ENCODE measurements at places on chromosomes 3 and 15.

- no peak for DNase-seq
Measured at GRCh38 chr3:99529265-99529664, 109.1 kb upstream of the COL8A1 start.

DNA sequence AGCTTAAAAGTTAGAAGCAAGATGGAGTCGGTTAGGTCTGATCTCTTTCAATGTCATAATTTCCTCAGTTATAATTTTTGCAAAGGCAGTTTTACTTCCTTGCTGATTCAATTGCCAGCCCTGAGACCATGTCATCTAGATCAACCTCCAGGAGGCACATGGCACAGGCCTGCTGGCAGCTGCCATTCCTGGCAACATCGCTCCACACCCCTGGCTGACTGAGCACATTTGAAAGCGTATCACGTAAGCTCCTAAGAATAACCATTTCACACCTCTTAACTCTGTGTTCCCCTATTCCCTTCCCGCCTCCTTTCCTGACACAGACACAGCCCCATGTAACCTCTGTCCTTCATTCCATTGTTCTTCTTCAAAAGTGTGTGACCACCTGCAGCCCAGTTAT, 313.9 kb upstream of the CTNNB1 start:
- no peak for DNase-seq

- DNase-seq, result no peak
Measured at GRCh38 chr3:187966636-187967406, 187.1 kb upstream of the LPP start.

- no peak for DNase-seq
Measured at GRCh38 chr15:28005004-28005527, 94.0 kb downstream of the OCA2 start.

GRCh38 chr3:150222691-150223489, 185.2 kb upstream of the TSC22D2 start:
- DNase-seq, result no peak

GRCh38 chr3:29242296-29242695, 38.6 kb upstream of the RBMS3 start:
- no peak for DNase-seq

- DNase-seq, result no peak
Measured at GRCh38 chr15:40764629-40765103, 798 bp downstream of the GCHFR start.

DNA sequence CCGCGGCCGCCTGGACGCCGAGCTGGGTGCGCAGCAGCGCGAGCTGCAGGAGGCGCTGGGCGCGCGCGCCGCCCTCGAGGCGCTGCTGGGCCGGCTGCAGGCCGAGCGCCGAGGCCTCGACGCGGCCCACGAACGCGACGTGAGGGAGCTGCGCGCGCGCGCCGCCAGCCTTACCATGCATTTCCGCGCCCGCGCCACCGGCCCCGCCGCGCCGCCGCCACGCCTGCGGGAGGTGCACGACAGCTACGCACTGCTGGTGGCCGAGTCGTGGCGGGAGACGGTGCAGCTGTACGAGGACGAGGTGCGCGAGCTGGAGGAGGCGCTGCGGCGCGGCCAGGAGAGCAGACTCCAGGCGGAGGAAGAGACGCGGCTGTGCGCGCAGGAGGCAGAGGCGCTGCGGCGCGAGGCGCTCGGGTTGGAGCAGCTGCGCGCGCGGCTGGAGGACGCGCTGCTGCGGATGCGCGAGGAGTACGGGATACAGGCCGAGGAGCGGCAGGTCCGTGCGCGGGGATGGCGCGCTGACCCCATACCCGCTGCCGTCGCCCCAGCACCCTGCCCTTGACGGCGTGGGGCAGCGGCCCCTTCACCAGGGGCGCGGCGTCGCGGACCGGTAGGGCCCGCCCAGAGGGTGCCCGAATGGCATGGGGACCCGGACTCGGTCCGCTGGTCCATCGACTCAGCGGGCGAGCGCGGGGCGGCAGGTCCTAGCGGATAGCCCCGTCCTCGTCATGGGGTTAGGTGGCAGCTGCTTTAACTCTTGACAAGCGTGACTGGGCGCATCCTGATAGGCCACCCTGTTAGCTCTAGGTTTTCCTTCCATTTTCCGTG, 848 bp downstream of the SYNM start:
- no peak for DNase-seq

- DNase-seq, result no peak
Measured at GRCh38 chr15:65259367-65259797, 27.3 kb downstream of the PARP16 start.

All from activated naive CD8-positive, alpha-beta T cell treated with anti-CD3 and anti-CD28 coated beads, Interleukin-2, amount 50 U/mL, for 16 hours (primary cell).